ENCODE measurements at places on chromosomes 5 and 9. TPM values are rescaled to one million over a fixed set of nuclear protein-coding genes. Genes with fewer than 3 reads are reported as not detected.

PPP2R2B gene
- 4.4 TPM for polyA plus RNA-seq

MTREX gene
- polyA plus RNA-seq, result 67.9 TPM

LCN9 gene
- not detected for polyA plus RNA-seq

SLC46A2 gene
- polyA plus RNA-seq, result 0.18 TPM

SLC25A2 gene
- polyA plus RNA-seq, result not detected
